ENCODE measurements at places on chromosomes 3 and 15. TPM values are rescaled to one million over a fixed set of nuclear protein-coding genes. Genes with fewer than 3 reads are reported as not detected.

Gene ADCY5
- 90.4 TPM for polyA plus RNA-seq

- no peak for DNase-seq
These were observed 30.4 kb downstream of the UBE3A start for GRCh38 chr15:25408428-25408827.

- DNase-seq: no peak
These were observed 47.4 kb upstream of the MKRN3 start for GRCh38 chr15:23518104-23518503.

Gene LCMT2
- polyA plus RNA-seq: 5.4 TPM

DNA sequence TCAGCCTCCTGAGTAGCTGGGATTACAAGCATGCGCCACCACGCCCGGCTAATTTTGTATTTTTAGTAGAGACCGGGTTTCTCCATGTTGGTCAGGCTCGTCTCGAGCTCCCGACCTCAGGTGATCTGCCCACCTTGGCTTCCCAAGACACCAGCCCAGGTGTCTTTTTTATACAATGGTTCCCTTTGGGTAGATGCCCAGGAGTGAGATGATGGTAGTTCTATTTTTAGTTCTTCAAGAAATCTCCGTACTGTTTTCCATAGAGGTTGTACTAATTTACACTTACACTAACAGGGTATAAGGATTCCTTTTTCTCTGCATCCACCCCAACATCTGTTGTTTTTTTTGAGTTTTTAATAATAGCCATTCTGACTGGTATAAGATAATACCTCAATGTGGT, 94.3 kb downstream of the IGF2BP2 start:
- no peak for DNase-seq

DNA sequence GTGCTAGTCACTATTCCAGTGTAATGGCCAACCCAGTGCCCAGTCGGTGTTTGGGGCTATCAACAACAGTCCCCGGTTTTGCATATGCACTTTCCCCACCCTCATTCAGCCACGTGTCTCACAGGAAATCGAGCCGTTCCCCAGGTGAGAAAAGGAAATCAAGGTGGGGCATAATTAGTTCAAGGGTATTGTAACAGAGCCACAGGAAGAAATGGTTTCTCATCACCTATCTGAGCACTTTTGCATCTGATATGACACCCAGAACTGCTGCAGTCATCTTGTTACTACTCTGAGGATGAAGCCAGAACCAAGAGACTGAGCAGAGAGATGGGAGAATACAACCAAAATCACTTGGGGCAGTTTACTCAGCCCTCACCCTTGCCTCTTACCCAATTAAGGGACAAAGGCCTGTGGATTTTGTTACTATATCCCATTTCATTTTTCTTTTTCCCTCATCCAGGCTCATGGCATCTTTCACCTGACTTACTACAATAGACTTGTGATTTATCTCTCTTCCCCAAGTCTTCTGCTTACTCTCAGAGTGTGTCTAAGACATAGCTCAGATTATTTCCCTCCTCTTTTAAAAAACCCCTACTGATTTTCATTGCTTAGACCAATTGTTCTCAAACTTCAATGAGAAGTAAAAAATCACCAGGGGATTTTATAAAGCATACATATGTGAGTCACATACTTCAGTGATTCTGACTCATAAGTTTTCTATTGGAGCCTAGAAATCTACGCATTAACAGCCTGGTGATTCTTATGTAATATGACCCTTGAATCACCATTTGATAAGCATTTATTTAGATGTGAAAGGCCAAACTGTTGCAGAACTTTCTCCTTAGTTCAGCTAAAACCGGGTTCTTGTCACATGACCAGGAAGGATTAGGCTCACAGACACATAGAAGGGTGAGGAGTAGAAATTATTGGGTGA, 40.5 kb downstream of the TRAT1 start:
- no peak for DNase-seq
